ENCODE measurements at places on chromosomes 16 and 17.

DNA sequence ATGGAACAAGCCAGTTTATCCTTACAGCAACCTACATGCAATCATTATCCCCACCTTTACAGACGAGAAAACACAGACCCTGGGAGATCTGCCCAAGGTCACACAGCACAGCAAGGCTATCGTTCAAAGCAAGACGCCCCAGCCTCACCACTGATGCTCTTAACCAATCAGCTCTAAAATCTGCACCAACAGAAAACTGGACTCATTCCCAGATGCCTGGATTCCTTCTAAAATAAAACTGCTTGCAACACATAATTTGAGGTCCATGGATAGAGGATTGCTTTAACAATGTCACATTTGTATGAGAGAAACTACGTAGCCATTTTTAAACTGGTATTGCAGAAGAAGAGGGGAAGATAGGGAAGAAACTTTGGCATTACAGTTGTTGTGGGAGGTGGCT lies 6.8 kb downstream of the COTL1 start:
- DNase-seq: no peak

DNA sequence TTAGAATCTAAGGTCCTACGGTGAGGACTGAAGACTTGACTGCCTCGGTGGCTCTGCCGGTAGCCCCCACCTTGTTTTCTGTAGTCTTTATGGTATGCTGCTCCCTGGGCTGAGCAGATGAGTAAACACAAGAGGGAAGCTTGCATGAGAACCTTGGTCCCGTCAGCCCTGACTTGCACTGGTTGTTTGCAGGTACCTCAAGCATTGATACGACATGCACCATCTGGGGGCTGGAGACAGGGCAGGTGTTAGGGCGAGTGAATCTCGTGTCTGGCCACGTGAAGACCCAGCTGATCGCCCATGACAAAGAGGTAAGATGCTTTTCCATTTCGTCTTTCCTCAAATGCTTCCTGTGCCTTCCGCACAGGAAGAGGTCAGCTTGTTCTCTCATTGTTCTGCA lies 21.1 kb upstream of the TACO1 start:
- no peak for DNase-seq

- DNase-seq: no peak
These were observed 2.6 kb upstream of the NTN1 start for GRCh38 chr17:9018726-9019125.

GRCh38 chr17:63621684-63622573 lies at the start of gene MAP3K3:
TSS of gene MAP3K3 (plus strand) at chr17:63622417. CDS start at chr17:63622760, 343 bp downstream.
- DNase-seq: peak; percentile 97

DNA sequence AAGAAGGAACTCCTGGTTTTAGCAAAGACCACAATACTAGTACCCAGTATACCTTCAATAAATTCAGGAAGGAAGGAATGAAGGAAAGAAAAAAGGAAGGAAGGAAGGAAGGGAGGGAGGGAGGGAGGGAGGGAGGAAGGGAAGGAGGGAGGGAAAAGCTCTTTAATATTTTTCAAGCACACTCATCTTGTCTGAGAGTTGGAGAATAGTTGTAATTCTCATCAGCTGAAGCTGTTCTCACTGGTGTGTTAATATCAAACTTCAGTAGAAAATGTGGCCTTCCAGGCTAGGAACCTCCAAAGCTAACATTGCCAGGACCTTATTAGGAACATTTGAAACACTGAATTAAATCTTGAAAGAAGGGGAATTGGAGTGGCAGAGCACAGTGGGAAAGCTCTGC lies 55.2 kb upstream of the CDH5 start:
- DNase-seq: no peak

DNA sequence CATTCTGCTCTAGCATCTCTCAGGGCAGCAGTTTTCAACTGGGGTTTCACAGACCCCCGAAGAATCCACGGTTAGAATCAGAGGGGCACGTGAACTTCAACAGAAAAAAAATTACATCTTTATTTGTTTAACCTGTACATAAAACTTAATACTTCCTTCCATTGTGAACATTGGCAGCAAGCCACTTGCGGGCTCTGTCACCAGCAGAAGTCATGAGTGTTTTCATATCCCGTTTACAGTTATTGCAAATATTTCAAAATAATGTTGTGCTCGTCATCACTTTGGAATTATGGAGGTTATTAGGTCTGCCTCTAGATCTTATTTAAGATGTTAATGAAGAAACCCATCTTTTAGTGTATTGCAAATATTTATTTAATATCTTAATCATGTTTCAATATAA lies 109.8 kb downstream of the SDR42E1 start:
- no peak for DNase-seq

DNA sequence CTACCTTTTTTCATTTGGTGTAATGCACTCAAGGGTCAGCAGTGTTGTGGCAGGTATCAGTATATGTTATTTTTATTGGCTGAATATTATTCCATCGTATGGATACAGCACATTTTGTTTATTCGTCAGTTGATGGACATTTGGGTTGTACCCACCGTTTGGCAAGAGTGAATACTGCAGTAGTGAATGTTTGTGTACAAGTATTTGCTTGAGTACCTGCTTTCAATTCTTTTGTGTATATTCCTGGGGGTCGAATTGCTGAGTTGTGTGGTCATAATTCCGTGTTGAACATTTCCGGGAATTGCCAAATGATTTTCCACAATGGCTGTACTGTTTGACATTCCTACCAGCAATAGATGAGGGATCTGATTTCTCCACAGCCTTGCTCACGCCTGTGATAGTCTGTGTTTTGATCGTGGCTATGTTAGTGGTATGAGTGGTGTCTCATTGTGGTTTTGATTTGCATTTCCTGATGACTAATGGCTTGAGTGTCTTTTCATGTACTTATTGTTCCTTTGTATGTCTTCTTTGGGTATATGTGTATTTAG lies 108.4 kb downstream of the OR1D5 start:
- DNase-seq: no peak

DNA sequence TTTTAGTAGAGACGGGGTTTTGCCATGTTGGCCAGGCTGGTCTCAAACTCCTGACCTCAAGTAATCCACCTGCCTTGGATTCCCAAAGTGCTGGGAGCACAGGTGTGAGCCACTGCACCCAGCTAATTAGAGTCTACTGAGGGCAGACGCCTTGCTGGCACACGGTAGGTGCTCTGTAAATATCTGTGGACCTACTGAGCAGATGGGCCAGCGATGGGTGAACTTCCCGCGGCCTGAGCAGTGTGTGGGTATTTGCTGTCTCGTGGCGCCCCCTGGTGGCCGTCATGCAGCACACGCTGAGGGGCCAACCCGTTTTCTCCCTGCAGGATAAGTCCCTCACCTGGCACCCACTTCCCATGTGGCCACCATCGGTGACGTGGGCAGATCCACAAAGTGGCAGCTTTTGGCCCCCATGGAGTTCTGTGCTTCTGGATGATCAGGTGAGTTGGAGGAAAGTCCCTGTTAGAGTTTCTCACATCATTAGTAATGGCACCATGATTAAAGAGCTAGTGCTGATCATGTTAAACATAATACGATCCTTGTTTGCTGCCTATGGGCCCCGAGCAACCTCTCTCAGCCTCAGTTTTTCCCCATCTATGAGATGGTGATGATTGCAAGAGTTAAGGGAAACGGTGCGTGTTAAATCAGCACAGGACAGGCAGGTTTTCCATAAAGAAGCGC lies 40.7 kb downstream of the ZDHHC7 start:
- DNase-seq: peak; percentile 77

DNA sequence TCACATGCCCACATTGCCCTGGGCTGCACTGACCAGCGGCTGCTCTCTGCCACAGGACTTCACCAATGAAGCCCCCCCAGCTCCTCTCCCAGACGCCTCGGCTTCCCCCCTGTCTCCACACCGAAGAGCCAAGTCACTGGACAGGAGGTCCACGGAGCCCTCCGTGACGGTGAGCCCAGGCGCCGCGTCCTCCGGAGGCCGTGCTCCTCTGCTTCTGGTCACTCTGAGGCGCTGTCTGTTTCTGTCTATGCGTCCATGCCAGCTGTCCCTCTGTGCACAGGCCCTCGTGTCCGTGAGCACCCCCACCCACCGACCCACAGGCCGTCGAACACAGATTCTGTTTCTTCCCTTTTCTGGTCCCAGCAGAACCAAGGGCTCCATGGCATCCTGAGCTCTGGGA lies 62.6 kb downstream of the PLD6 start:
- no peak for DNase-seq

DNA sequence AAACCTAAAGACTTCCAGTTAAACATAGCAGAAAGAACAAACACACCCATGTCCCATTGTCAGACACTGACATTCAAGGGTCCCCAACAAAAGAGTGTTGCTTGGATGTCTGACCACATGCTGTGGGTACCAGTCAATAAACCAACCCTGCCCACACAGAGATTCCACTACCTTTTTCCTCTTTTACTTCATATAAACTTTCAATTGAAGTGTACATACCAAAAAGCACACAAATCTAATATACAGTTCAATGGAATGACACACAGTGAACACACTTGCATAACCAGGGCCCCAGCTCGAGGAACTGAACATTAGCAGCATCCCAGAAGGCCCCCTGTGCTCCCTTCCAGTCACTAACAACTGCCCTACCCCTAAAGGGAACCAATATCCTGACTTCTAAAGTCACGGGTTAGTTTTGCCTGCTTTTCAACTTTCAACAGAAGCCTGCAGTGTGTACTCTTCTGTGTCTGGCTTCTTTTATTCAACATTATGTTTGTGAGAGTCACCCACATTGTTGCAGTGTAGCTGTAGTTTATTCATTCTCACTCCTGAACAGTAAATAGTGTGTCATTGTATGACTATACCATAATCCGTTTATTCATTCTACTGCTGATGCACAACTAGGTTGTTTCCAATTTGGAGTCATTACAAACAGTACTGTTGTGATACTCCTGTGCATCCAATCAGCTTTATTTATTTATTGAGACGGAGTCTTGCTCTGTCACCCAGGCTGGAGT lies 18.0 kb downstream of the CFDP1 start:
- no peak for DNase-seq

- DNase-seq: peak; percentile 16
These were observed 133.4 kb downstream of the OR1D5 start for GRCh38 chr17:2929881-2930533.

- no peak for DNase-seq
These were observed 5.1 kb upstream of the DDX19A start for GRCh38 chr16:70341600-70341999.

DNA sequence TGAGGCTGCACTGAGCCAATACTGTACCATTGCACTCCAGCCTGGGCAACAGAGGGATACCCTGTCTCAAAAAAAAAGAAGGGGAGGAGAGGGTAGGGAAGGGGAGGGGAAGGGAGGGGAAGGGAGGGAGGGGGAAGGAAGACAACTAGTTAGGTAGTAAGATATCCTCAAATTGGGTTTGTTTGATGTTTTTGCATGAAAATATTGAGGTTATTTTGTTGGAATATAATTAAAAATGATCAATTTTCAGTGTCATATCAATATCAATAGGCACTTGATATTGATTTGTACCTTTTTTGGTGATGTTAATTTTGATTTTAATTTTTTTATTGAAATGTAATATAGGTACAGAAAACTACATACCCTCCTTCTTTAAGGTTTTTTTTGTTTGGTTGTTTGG lies 16.6 kb upstream of the PDP2 start:
- no peak for DNase-seq

GRCh38 chr16:64470916-64471315 lies 650.9 kb downstream of the CDH11 start:
- DNase-seq: no peak

DNA sequence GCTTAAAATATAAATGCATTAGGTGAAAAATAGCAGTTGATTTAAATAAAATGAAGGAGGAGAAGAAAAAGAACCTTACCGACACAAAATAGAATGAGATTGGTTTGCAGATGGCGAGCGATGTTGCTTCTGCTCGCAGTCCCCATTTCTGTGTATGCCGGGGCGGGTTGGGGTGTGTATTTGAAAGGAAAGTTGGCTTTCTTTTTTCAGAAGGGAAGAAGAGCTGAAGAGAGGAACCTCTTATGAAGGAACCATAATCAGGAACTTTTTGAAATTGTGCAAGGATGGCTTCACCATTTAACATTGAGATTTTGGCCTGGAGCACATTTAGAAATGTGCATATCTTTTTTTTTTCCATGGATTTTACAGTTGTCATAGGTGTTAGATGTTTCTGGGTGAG lies at the start of gene IGSF6:
Gene IGSF6, minus strand, starts transcription at position 156 of the 400 bp plus-strand sequence. Its CDS starts 10 bp downstream, at position 146.
- DNase-seq: no peak

DNA sequence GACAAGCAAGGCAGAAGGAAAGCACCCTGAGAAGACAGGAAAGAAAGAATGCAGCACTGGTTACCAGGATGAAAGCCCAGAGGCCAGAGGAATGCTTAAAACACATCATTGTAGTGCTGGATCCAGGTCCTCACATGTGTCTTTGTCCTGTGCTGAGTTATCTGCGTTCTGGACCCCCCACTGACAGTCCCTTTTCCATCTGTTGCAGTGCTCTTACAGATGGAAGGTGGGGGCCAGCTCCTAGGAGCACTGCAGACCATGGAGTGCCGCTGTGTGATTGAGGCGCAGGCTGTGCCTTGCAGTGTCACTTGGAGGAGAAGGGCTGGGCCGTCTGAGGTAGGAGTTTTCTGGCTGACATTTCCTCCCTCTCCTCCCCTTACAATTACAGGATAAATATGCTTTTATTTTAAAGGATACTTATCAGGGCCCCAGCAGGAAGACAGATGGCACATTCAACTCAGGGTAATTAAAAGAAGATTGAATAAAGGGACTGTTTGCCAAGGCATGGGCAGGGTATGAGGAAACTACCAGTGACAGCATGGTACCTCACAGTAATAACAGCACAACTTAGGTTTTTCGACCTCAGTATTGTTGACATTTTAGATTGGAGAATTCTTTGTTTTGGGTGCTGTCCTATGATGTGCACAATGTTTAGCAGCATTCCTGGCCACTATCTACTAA lies 3.0 kb downstream of the EME1 start:
- DNase-seq: no peak

GRCh38 chr17:54007855-54008254 lies 185.1 kb downstream of the KIF2B start:
- no peak for DNase-seq

DNA sequence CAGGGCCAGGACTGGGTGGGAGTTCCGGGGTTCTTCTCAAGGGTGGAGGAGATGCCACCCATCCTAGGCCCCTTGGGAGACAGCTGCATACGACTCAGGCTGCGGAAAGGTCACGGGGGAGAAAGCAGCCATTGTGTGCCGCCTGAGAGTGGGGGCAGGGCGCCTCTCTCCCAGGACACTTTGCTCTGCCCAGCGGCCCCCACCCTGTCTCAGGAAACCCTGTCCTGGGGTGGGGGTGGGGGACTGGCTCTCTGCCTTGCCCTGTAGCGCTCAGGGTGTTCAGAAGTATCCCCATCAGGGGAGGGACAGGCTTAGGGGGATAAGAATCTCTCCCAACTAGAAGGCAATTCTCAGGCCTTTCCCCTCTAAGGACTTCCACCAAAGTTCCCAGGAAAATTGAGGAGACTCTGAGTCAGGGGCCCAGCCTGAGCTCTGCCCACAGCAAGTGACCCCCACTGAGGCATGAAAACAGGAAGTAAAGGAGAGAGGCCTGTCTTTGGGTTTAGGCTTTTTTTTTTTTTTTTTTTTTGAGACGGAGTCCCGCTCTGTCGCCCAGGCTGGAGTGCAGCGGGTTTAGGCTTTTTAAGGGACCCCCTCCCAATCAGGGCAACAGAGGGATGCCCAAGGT lies 4.9 kb downstream of the GIT1 start:
- no peak for DNase-seq

- DNase-seq: no peak
These were observed 68.9 kb upstream of the SDK2 start for GRCh38 chr17:73713136-73713535.

Data from activated gamma-delta T cell treated with Interleukin-2 at 50 U/mL for 16 hours (primary cell).